ENCODE measurements at places on chromosomes 12 and 14.

DNA sequence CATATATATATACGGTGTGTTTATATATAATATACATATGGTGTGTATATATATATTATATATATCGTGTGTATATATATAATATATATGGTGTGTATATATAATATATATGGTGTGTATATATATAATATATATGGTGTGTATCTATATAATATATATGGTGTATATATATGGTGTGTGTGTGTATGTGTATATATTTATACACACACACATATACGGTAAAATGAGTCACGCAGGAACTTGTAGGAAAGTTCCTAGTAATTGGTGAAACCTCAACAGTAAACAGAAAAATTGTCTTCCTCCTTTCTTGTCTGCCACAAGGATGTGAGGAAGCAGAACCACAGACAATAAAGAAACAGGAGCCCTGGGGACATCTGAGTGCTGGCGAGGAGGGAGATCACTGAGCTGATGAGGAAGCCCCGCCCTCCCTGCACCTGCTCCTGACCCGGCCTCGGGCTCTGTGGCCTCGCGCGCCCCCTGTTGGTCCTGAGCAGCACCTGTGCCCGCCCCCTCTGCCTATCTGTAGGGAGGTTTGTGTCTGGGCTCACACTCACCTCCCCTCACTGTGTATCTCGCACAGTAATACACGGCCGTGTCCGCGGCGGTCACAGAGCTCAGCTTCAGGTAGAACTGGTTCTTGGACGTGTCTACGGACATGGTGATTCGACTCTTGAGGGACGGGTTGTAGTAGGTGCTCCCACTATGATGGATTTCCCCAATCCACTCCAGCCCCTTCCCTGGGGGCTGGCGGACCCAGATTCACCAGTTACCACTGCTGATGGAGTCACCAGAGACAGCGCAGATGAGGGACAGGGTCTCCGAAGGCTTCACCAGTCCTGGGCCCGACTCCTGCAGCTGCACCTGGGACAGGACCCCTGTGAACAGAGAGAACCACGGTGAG, 1079.4 kb downstream of the TMEM121 start:
- DNase-seq = no peak

GRCh38 chr14:91376547-91377477, 40.8 kb downstream of the CCDC88C start:
- no peak for DNase-seq

DNA sequence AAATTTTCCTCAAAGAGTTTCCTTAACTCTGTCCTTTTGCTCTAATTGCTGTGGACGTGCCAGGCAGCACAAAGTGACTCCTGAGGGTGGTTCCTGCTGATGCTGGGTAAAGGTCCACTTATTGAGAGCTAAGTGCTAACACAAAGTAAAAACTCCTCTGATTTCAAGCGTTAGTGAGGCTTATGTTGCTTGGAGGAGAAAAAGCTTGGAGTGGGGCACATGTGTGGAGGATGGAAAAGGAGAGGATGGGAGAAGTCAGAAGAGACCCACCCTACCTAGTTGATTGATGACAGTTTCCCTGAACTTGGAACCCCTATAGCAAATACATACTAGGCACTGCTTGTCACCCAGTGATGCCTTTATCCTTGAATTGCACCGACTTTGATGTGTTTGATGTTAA, 10.1 kb upstream of the SLC11A2 start:
- DNase-seq = no peak

DNA sequence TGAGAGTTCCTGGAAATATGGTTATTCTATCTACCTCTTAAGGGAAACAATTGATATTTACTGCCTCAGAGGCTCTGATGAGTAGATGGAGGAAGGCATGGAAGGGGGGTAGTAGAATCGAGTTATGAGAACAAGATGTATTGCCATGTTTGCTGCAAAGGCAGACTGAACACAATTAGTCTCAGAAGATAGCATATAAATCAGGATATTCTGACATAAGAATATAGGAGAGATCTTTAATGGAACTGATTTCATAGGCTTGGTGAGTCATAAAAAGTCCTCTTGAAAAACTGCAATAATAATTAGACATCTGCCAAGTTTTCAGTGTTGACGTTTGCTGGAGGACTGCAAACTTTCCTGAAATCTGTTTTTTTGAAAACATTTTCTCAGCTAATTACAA, 636.1 kb downstream of the TMTC2 start:
- no peak for DNase-seq

DNA sequence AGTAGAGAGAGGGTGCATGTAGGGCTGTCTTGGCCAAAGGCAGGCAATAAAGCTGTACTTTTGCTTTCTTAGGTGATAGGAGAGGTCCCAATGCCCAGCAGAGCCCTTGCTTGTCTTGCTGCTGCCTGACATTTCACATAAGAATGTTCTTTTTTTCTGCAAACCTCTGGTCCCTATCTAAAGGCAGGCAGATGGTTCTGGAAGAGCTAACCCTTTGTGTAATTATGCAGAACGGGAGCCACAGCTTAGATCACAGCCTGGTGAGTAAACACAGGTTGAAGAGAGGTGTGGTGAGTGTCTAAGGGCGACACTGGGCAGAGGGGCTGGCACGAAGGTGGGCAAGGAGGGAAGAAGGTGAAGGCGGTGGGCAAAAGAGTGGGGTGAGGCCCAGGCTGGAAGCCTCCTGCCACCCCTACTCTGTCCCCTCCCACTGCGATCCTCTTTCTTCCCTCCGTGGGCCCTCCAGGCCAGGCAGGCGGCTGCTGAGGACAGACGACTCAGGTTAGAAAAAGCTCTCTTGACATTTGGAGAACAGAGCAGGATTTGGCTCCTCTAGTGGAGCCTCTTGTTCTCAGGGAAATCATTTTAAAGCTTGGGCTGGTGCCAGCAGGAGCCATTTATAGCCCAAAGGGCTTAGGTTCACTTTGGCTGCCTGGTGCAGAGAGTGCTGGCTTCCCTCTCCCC, 42.8 kb downstream of the PRMT8 start:
- DNase-seq = no peak

GRCh38 chr12:3496957-3497356, 6.0 kb downstream of the PRMT8 start:
- DNase-seq = no peak

GRCh38 chr14:61438860-61439765, 117.7 kb downstream of the PRKCH start:
- peak; percentile 26 for DNase-seq

GRCh38 chr14:83147006-83147405, 1613.4 kb upstream of the SEL1L start:
- DNase-seq = no peak

- DNase-seq = no peak
These were observed 7.8 kb upstream of the TBPL2 start for GRCh38 chr14:55448141-55448614.

GRCh38 chr12:65962921-65963861, 138.9 kb downstream of the HMGA2 start:
- DNase-seq = no peak

- DNase-seq = no peak
These were observed 42.3 kb downstream of the CHGA start for GRCh38 chr14:92965281-92965680.

- DNase-seq = no peak
These were observed 149.5 kb downstream of the SLC6A15 start for GRCh38 chr12:84763107-84763506.

- no peak for DNase-seq
These were observed 24.4 kb downstream of the FBRSL1 start for GRCh38 chr12:132514216-132514820.

GRCh38 chr14:100709289-100710284, 17.1 kb upstream of the DLK1 start:
- DNase-seq = peak; percentile 76

GRCh38 chr12:24770821-24771220, 178.1 kb downstream of the BCAT1 start:
- no peak for DNase-seq

- DNase-seq = no peak
These were observed 53.1 kb downstream of the FUT8 start for GRCh38 chr14:65465584-65465983.

DNA sequence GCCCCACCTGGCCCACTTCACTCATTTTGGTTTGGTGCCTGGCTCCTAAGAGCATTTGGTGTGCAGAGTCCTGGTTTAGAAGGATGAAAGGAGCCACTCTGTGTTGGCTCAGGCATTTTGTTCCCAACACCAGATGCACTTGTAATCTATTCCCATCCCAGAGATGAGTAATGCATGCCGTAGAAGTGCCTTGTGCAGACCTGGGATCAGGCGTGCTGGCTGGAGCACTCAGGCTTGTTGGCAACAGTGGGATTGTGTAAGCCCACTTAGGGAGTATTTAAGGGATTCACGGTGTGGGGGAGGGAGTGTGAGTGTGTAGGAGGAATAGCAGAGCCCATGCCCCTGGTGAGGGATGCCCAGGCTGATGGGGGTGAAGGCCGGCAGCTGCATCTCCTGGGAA, 501.5 kb upstream of the TBX3 start:
- DNase-seq = no peak

DNA sequence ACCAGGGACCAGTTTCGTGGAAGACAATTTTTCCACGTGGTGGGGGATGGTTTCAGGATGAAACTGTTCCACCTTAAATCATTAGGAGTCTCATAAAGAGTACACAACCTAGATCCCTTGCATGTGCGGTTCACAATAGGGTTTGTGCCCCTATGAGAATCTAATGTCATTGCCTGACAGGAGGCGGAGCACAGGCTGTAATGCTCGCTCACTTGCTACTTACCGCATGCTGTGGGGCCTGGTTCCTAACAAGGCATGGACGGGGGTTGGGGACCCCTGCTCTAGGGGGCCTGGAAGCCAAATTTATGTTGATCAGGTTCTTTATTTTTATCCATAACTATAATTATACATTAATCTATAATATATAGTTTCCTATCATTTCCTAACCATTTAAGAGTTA, 315.3 kb downstream of the MED13L start:
- DNase-seq = no peak

DNA sequence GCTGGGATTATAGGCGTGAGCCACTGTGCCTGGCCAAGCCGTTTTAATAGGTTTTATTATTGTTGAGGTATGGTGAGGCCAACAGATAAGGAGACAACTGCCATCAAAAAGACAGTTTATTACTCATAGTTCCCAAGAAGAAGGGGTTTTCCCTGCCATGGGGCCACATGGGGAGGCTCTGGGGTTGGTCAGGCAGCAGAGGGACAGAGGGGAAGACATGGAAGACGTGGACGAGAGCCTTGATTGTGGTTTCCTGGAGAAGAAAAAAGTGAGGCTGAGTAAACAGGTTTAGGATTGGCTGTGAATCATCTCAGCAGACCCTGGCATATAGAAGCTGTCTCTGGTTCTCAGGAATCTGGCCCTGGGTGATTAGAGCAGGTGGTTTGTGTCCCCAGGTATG, 69.9 kb downstream of the FOXN4 start:
- no peak for DNase-seq

Data from right kidney (tissue), 9 donors.